PC-9 (cell line): ENCODE measurements at places on chromosomes 5 and 9. TPM values are rescaled to one million over a fixed set of nuclear protein-coding genes. Genes with fewer than 3 reads are reported as not detected.

The ALDH1A1 gene
- 2.3 and 3.7 TPM in 2 replicates for total RNA-seq

- peak overlapping the region; percentile 51 for H3K27ac ChIP-seq
- H3K36me3 ChIP-seq, result no peaks in the 10 kb centered on the region
- H3K27me3 ChIP-seq, result no peaks in the 10 kb centered on the region
- DNase-seq, result peak; percentile 26
- H3K4me1 ChIP-seq, result peaks cover 20% of the 10 kb centered on the region
- H3K4me3 ChIP-seq, result peak overlapping the region; percentile 61
Measured at GRCh38 chr5:36743891-36744772, 132.4 kb upstream of the NIPBL start.

DNA sequence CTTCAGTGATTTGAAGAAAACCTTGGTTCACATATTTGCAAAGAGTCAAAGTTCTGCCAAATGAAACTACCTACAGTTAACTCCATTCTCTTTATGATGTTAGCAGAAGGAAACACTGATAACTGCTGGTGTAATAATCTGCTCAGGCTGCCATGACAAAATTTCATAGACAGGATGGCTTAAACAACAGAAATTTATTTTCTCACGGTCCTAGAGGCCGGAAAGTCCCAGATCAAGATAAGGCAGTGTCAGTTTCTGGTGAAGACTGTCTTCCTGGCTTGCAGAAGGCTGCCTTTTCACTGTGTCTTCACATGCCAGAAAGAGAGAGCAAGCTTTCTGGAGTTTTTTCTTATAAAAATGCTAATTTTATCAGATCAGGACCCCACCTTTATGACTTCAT lies 102.4 kb upstream of the PARP8 start:
- no peaks in the 10 kb centered on the region for H3K36me3 ChIP-seq
- no peak overlapping the region for H3K27ac ChIP-seq
- H3K4me3 ChIP-seq, result no peak overlapping the region
- DNase-seq, result no peak
- no peaks in the 10 kb centered on the region for H3K4me1 ChIP-seq
- no peaks in the 10 kb centered on the region for H3K27me3 ChIP-seq

DNA sequence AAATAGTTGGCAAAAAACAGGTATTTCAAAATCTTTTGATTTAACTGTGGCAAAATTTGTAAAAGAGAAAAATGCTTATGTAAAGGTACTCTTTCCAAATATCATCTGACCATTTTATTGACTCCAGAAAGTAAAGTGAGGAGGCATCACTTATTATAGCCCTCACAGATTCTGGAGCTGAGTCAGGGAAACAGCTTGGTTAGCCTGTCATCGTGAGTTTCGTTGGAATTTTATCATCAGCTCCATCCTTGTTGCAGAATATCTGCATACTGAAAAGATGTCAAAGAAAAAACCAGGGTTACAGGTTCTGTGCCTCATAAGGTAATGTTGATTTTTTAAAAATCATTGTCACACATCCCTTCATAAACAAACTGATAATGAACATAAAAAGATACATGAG lies 74.8 kb downstream of the CDH6 start:
- no peak overlapping the region for H3K27ac ChIP-seq
- no peak overlapping the region for H3K4me3 ChIP-seq
- DNase-seq, result no peak
- H3K36me3 ChIP-seq, result no peaks in the 10 kb centered on the region
- no peaks in the 10 kb centered on the region for H3K27me3 ChIP-seq
